Right ventricle myocardium superior (tissue), 1 donor: ENCODE measurements at places on chromosomes 1 and 21. TPM values are rescaled to one million over a fixed set of nuclear protein-coding genes. Genes with fewer than 3 reads are reported as not detected.

GRCh38 chr1:26156285-26157038 lies 2.4 kb upstream of the FAM110D start:
- DNase-seq = peak; percentile 80

DNA sequence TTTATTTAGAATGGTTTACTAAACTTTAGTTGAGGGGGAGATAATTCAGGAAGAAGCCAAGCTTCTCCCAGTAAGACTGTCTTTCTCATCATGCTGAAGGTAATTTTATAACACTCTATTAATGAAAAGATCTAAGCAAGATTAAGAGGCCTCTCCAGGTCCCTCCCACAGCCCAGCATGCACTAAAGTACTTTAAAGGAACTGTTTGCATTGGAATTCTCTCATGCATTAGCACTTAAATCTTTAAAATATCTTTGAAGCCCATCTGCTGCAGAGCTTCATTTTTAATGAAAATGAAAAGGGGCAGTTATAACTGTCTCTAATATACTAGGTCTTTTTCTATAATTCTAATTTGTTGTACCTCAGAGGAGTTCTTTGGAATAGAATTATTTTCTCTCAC lies 1379.1 kb upstream of the ADGRL4 start:
- DNase-seq = no peak

DNA sequence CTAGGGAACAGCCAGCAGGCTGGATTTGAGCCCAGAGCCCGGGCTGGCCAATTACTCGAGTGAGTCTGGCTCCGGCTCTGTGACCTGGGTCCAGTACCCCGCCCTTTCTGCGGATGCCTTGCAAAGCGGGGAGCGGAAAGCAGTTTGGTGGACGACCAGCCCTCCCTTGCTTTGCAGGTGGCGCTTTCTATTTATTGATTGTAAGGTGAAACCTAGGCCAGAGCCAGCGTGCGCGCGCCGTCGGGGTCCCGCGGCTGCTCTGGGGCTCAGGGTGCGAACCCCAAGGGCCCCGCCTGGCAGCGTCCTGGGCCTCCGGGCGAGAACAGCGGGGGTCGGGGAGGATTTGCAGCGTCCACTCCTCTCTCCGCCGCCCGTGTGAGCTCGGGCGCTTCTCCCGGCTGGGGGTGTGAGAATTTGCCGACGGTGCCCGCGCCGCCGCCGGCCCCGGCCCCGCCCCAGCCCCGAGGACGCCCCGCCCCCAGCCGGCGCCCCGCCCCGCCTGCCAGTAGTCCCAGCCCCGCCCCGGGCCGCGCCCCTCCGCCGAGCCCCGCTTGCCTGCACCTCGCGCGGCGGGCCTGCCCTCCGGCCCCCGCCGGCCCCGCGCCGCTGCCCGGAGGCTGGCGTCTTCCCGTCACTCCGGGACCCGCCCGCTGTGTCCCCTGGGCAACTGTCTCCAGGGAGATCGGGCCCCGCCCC lies 37.6 kb downstream of the PIK3CD start:
- peak; percentile 92 for DNase-seq

- DNase-seq = peak; percentile 77
Observed at GRCh38 chr1:204989266-204990058, 53.5 kb upstream of the CNTN2 start.

DNA sequence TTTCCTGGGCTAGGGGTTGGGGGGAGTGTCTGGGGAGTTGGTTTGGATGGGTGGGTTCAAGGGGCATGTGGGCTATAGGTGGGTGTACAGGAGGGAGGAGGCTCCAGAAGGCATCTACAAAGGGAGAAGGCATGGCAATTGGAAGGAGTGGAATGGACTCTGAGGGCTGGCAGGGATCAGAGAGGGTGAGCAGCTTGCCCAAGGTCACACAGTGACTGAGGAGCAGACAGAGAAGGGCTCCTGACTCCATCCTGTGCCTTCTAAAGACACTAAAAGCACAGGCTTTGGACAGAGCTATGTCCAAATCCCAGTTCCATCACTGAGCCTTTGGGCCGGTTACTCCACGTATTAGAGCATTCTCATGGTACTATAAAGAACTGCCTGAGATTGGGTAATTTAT lies 151.8 kb downstream of the PTPRU start:
- DNase-seq = no peak

- no peak for DNase-seq
Observed at GRCh38 chr1:3511856-3512255, 57.4 kb downstream of the ARHGEF16 start.

- no peak for DNase-seq
Observed at GRCh38 chr21:45549626-45550463, 7.6 kb upstream of the SLC19A1 start.

DNA sequence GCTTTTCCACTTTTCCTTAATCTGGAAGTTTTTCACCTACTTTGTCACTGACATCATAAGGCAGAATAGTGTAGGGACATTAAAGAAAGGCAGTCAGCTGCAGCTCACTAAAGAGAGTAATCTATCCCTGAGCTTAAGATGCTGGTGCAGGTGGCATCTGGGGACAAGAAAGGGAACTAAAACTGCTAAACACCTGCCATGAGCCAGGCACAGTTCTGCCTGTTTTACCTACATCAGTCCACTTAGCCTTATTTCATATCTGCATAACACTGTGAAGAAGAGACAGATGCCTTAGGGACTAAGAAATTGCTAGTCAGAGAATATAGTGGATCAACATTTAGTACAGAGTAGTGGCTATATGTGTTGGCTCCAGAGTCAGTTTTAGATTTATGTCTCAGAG lies 88.1 kb downstream of the GPATCH2 start:
- DNase-seq = no peak

GRCh38 chr1:32256473-32257226 lies 5.6 kb downstream of the LCK start:
- no peak for DNase-seq

DNA sequence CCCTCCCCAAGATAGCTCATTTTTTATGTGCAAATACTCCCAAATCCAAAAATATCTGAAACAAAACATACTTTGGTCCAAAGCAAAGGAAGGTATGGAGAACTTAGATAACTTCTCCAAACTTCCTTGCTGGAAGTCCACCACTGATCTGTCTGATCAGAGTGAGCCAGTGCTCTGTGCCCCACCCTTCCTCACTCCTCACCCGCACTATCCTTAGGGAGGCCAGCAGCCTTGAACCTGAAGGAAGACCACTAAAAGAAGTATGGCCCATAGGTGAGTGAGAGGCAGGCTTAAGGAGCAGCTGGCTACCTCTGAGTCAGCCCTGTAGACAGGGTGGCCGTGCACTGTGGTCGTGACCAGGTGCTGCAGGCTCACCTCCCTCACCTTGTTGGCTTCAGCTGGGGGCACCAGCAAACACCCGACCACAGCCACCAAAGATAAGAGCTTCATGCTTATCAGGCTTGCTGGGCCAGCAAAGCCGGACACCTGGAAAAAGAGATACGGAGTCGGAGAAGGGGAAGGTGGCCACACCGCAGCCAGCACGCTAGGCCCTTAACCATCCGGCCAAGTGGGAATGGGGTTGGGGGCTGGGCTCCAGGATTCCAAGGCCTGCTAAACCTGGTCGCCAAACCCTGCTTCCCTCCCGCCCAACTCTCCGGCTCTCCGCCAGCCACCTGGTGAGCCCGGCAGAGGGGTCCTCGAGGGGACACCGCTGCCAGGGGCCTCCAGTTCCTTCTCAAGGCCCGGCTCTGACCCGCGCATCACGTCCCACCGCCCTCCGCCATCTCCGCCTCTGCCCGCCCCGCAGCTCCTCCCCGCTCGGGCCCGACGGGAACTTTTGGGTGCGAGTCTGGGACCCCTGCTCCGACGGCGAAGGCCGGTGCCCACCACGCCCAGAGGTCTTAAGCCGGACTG lies 543 bp downstream of the TMEM9 start:
- DNase-seq = no peak

The EPHB2 gene
- 2.7 TPM for total RNA-seq
